ENCODE measurements at places on chromosomes 5 and 9. TPM values are rescaled to one million over a fixed set of nuclear protein-coding genes. Genes with fewer than 3 reads are reported as not detected.

Gene SPATA31D4
- total RNA-seq: not detected

Gene PGM5
- 2.0 TPM for total RNA-seq

Gene NEURL1B
- total RNA-seq: 0.44 TPM

Gene PFDN1
- total RNA-seq: 64.8 TPM

Gene NUTM2F
- not detected for total RNA-seq

Gene ADAMTSL1
- 18.6 TPM for total RNA-seq

Gene ATP10B
- total RNA-seq: not detected

Gene KDM4C
- 28.9 TPM for total RNA-seq

Gene SLC4A9
- total RNA-seq: not detected

Gene HACD4
- 1.8 TPM for total RNA-seq

Gene DNAJC18
- 8.1 TPM for total RNA-seq

Gene ARPC5L
- total RNA-seq: 18.5 TPM

Gene MXD3
- 1.8 TPM for total RNA-seq

Gene DNAH5
- 0.66 TPM for total RNA-seq

Gene PHYHD1
- total RNA-seq: 24.5 TPM

Gene TMOD1
- not detected for total RNA-seq

Gene GADD45G
- 2.0 TPM for total RNA-seq

Gene PCDHGB3
- 2.6 TPM for total RNA-seq

Gene RORB
- total RNA-seq: under 0.01 TPM

Gene CDKN2B-AS1
- 9.2 TPM for total RNA-seq

Gene SMIM3
- total RNA-seq: 110 TPM

Gene SOX30
- not detected for total RNA-seq

Gene TIMD4
- total RNA-seq: not detected

Gene GRXCR2
- not detected for total RNA-seq

Gene IARS1
- 335 TPM for total RNA-seq

Gene TMC1
- total RNA-seq: 0.86 TPM

Gene IFNA13
- not detected for total RNA-seq

Gene IL9
- total RNA-seq: not detected

Gene ENHO
- 0.14 TPM for total RNA-seq

Gene INSL4
- total RNA-seq: not detected

Gene CER1
- total RNA-seq: not detected

Gene SELENOP
- 4.7 TPM for total RNA-seq

Gene FST
- 70.2 TPM for total RNA-seq

Gene STPG3
- not detected for total RNA-seq

Gene EQTN
- not detected for total RNA-seq

Gene SHC3
- total RNA-seq: 15.3 TPM

Gene ANKRD20A1
- not detected for total RNA-seq

Gene SEMA4D
- total RNA-seq: not detected

Gene HMMR
- total RNA-seq: 1.3 TPM

Gene DBH
- not detected for total RNA-seq

Gene SLCO4C1
- not detected for total RNA-seq

Gene ITK
- not detected for total RNA-seq

Gene GRIA1
- 0.22 TPM for total RNA-seq

Gene CCNJL
- total RNA-seq: 4.9 TPM

Gene SRD5A1
- 26.8 TPM for total RNA-seq

Data from placental pericyte (primary cell).